Right renal pelvis (tissue), 4 donors: ENCODE measurements at places on chromosomes 3 and 15.

DNA sequence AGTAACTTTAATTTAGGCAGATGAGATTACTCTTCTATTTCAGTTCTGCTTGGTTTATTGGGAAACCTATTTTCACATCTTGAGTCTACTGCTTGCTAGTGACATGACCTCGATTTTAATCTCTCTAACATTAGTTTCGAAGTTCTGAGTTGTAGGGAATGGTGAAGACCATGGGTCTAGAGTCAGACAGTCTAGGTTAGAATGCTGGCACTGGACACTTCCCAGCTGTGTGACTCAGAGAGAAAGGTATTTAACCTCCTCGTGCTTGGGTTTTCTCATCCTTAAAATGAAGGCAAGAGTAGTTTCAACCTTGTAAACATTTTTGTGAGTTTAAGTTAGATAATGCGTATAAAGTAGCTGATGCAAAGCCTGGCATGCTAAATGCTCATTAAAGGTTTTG lies 422.1 kb downstream of the GRM7 start:
- no peak for DNase-seq

GRCh38 chr3:173397161-173398110 lies at the start of gene NLGN1:
Gene NLGN1, plus strand, starts transcription at chr3:173397744.
- DNase-seq: no peak

GRCh38 chr15:77038312-77039216 lies 32.3 kb downstream of the TSPAN3 start:
- DNase-seq: no peak

DNA sequence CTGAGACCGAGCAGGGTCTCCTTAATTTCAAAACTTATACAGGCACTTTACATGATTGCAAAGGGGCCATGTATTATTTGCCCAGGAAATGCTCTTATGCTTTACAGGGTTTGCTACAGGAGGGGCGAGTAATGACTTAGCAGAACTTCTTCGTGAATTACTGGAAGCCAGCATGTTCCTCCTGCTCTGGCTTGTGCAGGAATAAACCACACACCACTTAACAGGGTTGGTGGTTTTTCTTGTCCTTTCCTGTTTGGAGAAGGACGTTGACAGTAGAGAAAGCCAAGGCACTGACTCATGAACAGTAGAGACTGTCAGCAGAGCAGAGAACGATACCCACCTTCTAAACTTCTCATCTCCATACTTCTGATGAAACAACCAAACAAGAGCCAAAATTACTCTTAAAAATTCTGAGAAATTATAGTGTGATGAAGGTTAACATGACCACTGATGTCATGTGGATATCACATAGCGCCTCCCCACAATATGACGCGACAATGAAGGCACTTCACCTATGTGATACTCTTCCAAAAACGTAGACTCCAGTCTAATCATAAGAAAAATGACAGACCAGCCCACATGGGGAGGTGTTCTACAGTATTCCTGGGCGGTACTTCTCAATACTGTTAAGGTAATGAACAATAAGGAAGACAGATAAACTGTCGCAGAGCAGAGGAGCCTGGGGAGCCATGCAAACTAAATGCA lies 24.7 kb upstream of the MCTP2 start:
- DNase-seq: no peak

DNA sequence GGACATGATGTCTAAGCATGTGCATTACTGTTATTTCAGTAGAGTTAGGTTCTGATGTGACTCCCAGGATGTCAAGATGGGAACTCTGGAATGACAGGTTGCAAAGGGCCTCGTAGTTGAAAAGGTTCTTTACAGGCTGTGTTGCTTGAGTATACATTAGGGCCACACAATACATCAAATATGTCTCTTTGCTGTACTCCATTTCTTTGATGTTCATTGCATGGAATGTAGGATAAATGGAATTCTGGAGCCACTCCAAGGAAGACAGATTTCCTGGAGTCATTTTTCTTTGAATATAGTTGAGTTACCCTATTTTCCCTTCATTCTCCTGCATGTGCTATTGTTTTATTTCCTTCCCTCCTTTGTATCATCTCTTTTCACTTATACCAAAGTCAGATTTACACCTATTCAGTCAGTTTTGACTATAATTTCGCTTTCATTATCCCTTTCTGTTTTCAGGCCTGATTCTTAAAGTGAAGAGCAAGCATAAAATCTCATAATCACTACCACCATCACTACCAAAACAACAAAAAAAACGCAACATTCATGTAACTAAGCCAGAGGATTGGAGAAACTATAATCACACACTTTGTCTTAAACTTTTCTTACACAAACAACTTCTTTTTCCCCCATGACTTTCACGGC lies 61.2 kb upstream of the PTX3 start:
- no peak for DNase-seq

GRCh38 chr3:169475978-169476698 lies 187.4 kb downstream of the MECOM start:
- no peak for DNase-seq

DNA sequence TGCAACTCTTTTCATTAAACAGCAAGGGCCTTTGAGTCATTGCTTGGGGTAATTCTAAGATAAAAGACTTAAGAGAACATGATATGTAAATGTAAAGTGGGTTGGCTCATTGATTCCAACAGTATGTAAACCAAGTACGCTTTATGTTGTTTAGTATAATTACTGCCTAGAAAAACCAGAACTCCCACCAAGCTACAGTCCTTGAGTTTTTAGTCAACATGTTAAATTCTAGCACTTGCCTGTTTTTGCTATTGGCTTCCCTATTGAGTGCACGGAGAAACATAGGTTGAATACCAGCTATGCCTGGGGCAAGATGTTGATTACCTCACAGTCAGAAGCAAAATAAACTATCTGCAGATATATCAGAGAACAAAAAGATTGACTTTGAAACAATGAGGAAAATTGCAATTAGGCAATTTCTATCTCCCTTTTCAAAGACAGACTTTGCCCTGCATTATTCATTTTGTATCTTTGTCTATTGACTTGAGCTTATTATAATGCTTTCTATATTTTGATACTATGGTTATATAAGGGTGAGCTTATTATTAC lies 179.3 kb downstream of the ZPLD1 start:
- no peak for DNase-seq

DNA sequence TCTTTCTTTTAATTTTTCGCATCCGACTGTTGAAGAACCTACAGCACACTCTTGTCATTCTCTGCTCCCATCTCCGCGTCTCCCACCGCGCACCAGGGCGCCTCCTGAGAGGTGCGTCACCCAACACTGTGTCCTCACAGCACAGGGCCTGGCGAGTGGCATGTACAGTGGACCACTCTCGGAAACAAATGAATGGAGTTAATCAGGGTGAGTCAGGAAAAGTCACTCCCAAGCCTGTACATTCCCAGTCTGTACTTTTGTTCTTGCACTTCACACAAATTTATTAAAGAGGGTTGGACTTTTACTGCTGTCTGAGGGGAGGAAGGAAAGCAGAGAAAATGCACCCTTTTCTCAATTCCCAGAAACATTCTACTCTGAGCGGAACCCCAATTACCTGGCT lies 625 bp downstream of the COL6A6 start:
- no peak for DNase-seq

GRCh38 chr15:73806698-73807483 lies 53.7 kb upstream of the INSYN1 start:
- no peak for DNase-seq

GRCh38 chr15:43281926-43282602 lies 15.3 kb upstream of the TGM5 start:
- no peak for DNase-seq

DNA sequence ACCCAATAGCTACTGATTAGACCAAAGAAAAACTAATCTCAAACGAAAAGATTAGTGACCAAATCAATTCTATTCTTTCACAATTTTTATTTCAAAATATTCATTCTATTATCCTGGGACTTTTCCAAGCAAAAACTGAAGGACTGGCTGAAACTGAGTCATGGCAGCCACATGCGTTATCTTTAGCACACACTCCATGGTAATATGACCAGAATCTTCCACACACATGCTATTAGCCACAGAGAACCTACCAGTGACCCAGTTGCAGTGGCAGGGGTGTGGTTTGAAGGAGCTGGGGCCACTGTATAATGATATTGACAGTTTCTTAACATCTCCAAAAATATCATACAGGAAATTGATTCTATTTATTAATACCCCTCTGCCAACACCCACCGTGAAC lies 154.8 kb upstream of the ABI3BP start:
- no peak for DNase-seq

- peak; percentile 49 for DNase-seq
Observed at GRCh38 chr15:98599909-98600691, 48.2 kb upstream of the IGF1R start.

DNA sequence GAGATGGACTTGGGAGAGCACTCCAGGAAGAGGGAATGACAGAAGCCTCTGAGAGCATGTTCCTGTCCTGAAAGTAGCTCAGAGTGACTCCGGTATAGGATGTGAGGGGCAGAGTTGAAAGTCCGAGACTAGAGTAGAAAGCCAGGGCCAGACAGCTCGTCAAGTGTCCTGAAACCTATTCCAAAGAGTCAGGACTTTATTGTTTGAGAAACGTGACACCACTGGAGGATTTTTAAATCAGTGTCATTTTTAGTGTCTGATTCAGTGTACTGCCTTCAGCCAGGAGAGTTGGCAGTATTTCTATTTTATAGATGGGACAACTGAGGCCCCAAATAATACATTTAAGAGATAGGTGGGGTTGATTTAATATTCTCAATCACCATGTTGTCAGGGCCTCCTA lies 1.6 kb upstream of the RBMS3 start:
- DNase-seq: no peak

DNA sequence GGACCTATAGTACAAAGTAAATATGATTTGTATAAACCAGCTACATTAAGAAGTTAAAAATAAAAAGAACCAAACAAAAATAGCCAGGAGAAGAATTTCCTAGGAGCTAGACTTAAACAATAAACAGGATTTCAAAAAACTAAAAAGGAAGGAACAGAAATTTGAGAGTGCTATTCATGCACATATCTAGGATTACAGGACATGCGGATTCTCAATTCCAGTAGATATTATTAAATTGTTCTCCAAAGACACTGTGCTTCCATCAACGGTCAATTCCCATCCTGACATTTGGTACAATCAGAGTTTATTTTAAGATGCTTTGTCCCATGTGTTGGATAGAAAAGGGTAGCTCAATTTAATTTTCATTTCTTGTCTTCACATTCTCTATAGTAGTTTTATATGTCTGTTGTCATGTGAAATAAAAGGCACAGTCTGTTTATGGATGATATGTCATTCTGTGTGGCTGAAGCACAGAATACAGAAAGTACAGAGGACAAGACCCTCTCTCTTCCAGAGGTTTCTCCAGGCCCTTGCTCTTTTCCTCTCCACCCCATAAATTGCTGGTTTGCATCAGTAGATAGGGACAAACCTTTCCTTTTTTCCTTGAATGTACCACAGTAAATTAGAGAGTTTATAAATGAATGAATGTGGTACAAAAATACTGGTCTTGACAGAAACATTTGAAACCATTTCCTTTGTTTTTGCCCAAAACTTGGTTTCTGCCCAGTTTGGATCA lies 3.5 kb downstream of the PLOD2 start:
- DNase-seq: no peak
